Effector CD8-positive, alpha-beta T cell (primary cell): ENCODE measurements at places on chromosomes 5 and 9.

- DNase-seq: no peak
Measured at GRCh38 chr5:52603778-52604554, 183.8 kb upstream of the ITGA1 start.

DNA sequence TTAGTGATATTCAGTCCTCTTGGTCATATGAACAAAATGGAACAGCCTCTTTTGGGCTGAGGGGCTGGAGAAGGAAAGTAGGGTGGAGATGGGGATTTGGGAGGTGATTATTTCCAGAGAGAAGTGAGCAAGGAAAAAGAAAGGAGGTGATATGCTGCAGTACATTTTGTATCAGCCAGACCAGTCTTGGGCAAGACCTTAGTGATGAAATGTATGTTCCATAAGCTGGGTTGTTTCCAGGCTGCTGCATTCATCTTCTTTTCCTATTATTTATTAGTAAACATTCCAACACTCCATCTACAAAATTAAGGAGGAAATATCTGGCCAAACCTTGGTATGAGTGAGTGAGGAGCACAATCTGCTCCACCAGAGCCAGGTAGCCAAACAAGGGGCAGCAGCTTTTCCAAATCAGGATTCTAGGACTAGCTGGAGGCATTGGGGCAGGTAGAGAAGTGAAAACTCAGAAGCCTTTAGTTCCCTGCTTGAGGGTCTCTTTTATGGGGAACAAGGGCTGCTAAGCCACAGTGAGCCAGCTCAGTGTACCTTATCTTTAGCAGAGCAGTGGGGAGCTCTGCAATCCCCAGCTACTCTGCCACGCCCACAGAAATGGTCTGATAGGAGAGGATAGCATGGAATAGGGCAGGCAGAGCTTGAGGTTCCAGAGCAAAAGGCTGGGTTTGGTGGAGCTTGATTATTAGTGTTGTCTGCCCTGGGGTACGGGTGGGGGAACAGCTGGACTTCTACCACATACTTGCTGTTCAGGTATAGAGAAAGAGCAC is 19.5 kb downstream of the RAD1 start:
- no peak for DNase-seq

DNA sequence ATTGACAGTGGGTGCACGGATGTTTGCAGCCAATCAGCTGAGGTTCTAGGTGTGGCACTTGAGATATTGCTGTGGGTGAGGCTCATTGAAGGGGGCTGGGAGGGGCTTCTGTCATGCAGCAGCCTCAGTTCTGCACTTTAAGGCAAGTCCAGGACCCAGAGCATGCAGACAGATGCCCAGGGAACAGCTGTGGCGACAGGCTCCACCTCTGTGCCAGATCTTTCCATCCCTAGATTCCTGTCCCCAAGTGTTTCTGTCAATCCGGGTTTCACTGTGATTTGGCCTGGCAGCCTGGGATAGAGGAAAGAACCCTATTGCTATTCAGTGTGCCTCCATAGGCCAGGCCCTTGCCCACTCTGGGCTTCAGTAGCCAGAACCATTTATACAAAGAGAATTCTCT is 20.8 kb upstream of the CERCAM start:
- DNase-seq: no peak

- DNase-seq: no peak
Measured at GRCh38 chr5:156155598-156155997, 171.4 kb upstream of the SGCD start.

DNA sequence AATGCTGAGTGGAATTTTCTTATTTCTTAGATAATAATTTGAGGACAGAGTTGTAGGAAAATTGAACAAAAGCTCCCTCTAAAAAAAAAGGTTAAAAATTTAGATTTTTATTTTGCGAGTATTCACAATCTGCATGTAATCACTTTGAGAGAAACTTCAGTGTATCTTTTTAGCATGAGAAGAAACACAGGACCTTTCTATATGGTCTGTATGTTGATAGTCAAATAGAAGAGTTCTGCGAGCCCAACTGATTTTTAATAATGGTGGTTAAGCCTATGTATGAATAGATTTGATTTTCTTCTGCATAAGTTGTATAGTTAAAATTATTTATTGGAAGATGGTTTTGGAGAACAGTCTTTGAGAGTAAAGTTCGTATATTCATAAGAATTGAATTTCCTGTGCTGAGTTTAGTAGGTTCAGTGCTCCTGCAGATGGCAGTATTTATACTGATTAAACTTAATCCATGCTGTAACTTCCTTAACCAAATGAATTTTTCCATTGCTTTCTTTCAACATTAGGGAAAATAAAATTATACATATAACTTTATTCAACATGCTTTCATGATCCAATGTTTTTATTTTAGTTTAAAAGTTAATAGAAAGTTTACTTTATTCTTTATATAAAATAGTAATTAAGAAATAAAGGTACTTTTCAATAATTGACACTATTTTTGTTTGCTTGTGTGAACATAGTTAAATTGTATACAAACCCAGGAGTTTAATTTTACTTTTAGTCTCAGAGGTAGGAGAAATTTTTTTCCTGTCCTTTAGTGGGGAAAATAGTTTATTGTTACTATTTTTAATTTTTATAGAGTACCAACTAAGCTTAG is 19.6 kb downstream of the TCERG1 start:
- no peak for DNase-seq

- DNase-seq: no peak
Measured at GRCh38 chr9:34579104-34579807, 10.3 kb downstream of the CNTFR start.

DNA sequence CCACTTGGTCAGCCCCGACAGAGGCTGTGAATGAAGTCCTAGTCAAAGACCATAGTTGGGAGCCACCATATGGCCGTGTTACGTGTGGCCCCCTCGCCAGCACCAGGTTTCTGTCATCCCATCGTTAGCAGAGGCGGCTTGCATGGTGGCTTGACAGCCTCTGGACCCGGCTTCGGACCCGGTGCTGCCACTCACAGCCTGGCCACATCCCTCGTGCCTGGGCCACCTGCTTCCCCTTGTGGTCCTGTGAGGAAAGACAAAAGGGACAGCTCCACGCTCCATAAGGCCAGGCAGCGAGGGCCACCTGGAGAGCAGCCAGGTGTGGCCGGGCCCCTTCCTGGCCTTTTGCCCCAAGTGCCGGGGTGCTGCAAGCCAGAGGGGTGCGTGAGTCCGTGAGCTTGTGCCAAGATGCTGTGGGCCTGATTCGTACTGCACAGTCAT is 6.2 kb downstream of the NKD2 start:
- no peak for DNase-seq

DNA sequence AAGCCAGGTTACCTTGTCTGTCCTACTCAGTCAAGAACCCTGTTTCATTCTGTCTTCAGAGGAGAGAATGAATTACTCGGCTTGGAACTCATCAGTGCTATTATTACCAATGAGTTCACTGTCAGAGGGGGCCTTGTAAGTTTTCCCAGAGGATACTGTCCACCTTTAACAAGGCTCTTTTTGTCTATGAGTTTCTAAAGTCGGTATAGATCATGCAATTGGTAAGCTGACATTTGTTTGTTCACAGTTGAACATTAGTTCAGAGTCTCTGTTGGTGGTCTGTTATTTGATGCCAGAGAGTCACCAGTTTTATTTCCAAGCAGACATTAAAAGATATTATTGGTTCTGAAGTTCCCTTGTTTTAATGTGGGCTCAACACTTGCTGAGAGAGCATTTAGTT is 58.1 kb upstream of the DHFR start:
- no peak for DNase-seq

GRCh38 chr5:119340597-119341218 is 15.1 kb upstream of the TNFAIP8 start:
- no peak for DNase-seq

GRCh38 chr5:117133198-117133597 is 558.6 kb upstream of the SEMA6A start:
- DNase-seq: no peak

GRCh38 chr5:131272307-131272706 is 8.5 kb downstream of the CDC42SE2 start:
- DNase-seq: no peak

- no peak for DNase-seq
Measured at GRCh38 chr9:136409557-136410455, 608 bp downstream of the ENTR1 start.

GRCh38 chr5:99702565-99702964 is 773.8 kb upstream of the CHD1 start:
- no peak for DNase-seq

DNA sequence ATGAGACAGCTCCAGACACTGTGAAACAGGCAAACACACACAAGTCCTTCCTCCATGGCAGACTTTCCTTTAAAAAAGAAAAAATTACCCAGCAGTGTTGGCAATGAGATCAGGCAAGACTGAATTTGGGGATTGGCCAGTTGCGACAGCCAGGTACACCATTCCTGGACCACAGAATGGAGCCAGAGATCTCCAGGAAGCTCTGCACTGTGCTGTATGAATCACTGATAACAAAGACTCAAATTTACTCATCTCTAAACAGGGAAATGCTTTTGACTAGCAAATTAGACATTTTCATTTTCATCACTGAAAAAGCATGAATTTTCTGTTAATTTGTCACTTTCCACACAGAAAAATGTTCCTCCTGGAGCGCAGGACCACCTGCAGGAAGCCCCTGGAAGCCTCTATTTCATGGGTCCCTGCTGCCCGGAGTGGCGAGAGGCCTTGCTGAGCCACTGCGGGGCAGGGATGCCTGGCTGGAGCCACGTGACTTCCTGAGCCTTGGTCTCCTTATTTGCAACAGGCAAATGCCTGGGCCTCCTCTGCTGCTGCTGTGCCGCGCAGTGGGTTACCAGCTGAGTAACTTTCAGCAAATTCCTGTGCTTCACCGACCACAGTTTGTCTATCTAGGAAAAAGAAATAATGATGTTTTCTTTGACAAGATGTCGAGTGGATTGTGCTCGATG is 185.9 kb upstream of the ZNF618 start:
- no peak for DNase-seq

GRCh38 chr5:108238936-108239887 is 142.7 kb downstream of the FBXL17 start:
- no peak for DNase-seq

DNA sequence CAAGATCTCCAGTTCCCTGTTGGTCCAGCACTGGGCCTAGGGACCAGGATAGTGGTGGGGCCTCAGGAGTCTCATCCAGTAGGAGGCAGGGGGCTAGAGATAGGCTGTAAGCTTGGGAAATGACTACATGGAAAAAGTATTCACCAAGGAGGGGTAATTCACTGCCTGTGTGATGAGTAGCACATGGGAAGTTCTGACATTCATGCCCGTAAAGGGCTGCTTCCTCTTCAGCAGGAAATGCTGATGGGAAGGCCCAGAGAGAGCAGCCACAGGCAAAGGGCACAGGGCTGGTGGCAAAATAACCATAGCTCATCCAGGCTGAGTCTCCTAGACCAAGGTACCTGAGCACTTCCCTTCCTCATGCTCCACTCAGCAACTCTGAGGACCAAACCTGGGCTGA is 23.1 kb upstream of the FRRS1L start:
- no peak for DNase-seq

- DNase-seq: no peak
Measured at GRCh38 chr5:65394087-65394486, 87.6 kb downstream of the ADAMTS6 start.

DNA sequence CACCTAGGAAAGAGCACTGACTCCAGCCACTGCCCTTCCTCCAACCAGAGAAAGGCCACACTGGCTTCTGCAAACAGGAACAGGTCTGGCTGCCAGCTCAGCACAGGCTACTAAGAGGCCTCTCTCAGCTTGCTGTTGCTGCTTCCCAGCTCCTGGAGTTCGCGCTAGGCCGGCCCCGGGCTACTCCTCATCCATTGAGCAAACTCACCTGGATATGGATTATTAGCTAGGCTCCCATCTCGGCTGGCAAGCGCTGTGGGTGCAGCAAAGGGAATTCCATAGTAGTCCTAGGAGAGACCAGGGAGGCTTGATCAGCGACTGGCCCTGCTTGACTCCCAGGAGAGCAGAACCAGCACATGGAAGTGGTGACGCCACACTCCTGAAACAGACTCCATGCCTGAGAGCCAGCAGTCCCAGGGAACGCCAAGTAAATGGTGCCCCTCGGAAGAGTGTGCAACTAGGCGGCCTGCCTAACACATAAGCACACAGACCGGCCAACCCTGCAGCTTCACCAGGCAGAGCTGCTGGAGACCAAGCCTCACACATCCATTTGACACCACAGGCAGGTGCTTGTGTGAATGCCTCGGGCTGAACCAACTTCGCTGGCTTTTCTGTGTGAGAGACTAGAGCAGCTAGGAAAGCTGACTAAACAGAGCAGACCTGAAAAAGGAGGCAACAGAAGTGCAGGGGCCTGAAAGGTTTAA is 107.2 kb downstream of the UBE2R2 start:
- DNase-seq: no peak

- DNase-seq: no peak
Measured at GRCh38 chr5:89081360-89081759, 198.4 kb upstream of the MEF2C start.

DNA sequence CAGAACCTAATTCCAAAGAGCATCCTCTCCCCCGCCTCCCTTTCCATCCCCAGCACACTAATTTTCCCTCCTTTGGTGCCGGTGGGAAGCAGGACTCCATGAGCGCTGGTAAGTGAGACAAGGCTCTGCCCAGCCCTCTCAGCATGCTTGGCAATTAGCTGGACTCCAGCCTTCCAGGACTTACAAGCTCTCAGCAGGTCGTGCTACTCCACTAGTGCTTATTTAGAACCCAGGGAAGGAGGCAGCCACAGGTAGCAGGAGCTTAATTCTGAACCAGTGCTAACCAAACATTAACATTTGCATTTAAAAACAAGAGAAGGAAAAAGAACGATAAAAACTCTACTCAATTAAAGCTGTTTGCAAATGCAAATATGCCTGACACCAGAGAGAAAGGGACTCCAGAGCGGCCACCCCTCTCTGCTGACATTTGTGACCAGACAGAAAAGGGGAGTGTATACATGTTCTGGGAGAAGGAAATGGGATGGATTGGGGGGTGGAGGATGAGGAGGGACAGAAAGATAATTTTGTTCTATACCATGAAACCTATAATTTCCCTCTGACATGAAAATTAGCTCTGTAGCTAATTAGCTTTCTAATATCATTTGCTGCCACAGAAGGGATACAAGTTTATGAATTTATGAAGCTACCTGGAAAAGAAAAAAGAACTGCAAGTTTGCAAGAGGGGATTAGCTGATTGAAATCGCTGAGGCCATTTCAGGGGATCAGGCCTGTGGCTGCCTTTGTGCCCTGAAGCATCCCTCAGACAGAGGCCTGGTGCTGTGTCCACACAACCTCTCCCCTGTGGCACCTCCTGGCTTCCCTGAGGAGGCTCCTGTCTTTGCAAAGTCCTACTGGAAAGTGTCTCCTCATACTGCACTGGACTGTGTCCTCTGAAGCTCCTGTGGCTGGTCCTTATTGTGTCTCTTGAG is 266.3 kb downstream of the SEC61B start:
- DNase-seq: no peak

DNA sequence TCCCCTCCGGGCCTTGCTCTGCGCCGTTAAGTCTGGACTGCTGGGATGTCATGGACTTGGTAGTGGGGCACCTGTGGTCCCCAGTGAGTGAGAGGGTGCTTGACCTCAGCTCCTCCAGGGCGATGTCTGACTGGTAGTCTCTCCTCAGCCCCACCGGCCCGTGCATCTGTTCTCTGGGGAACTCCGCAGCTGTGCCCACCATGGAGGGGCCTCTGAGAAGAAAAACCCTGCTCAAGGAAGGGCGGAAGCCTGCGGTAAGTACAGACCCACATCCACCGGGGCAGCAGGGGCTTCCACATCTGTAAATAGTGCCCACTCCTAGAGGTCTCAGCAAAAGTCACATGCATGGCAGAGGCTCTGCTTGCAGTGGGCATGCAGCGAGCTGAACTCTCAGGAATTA is 52.6 kb upstream of the GARNL3 start:
- DNase-seq: no peak
